Aorta (tissue), 5 donors: ENCODE measurements at places on chromosomes 4 and X. TPM values are rescaled to one million over a fixed set of nuclear protein-coding genes. Genes with fewer than 3 reads are reported as not detected.
A peak's percentile ranks its signal among the peaks of the same experiment; 100 is the strongest.

GRCh38 chrX:23902419-23902818 is 5.3 kb downstream of the APOO start:
- H3K36me3 ChIP-seq, result no peaks in the 10 kb centered on the region
- H3K27ac ChIP-seq, result no peak overlapping the region
- H3K27me3 ChIP-seq, result no peaks in the 10 kb centered on the region
- H3K4me1 ChIP-seq, result no peaks in the 10 kb centered on the region
- DNase-seq, result no peak
- peak overlapping the region; percentile 11 for H3K4me3 ChIP-seq

DNA sequence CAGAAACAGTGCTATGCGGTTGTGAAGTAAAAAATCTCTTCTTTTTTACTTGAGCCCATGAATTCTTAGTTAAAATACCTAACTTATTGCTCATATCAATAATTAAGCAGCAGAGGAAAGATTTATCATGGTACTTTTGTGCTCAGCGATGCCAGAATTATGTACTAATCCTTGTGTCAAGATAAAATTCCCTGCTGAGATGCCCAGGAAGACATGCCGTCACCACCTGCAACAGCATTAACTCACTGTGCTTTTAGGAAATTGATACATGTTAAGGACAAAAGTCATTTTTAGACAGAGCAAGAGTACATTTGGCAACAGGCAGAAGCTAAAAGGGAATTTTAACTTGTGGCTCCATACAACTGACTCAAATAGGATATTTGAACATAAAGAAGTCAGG is 138.9 kb downstream of the NPNT start:
- no peak for DNase-seq
- H3K27ac ChIP-seq, result peak overlapping the region; percentile 33
- H3K36me3 ChIP-seq, result no peaks in the 10 kb centered on the region
- peaks cover 4% of the 10 kb centered on the region for H3K4me1 ChIP-seq
- no peaks in the 10 kb centered on the region for H3K27me3 ChIP-seq

- DNase-seq, result no peak
- no peaks in the 10 kb centered on the region for H3K36me3 ChIP-seq
- H3K27ac ChIP-seq, result no peak overlapping the region
- H3K4me3 ChIP-seq, result no peak overlapping the region
Measured at GRCh38 chrX:133838761-133839676, 146.4 kb downstream of the GPC3 start.

DNA sequence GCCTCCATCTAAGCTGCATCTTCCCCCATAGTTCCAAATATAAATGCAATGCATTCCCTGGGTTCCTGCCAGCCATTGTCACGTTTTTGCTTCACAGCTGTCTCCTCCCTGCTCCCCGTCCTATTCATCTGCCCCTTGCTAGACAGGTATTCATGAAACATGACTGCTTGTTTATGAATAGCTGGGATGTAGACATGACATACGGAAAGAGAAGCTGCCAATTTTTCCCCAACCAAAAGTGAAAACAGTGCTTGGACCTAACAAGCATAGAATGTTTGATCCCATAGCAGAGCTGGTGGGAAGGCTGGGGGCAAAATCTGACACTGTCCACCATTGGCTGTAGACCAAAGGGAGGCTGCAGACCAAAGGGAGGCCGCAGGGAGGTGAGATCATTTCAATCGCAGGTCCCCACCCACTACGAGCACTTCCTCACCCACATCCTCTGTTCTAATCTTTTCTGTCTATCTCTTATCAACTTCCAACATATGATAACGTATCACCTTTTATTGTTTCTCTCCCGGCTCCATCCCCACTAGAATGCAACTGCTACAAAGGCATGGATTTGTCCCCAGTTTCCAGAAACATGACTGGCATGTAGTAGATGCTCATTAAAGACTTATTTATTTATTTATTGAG is 8.5 kb upstream of the GYG2 start:
- no peak overlapping the region for H3K27ac ChIP-seq
- H3K36me3 ChIP-seq, result no peaks in the 10 kb centered on the region
- H3K4me1 ChIP-seq, result no peaks in the 10 kb centered on the region
- H3K4me3 ChIP-seq, result no peak overlapping the region
- no peaks in the 10 kb centered on the region for H3K27me3 ChIP-seq

The P2RY4 gene
- total RNA-seq, result 0.91 TPM

The NEUROG2 gene
- total RNA-seq, result not detected

- H3K27me3 ChIP-seq, result no peaks in the 10 kb centered on the region
- no peak overlapping the region for H3K4me3 ChIP-seq
Measured at GRCh38 chr4:126604268-126604867, 1028.4 kb upstream of the INTU start.

- peak; percentile 77 for DNase-seq
- no peaks in the 10 kb centered on the region for H3K27me3 ChIP-seq
- no peaks in the 10 kb centered on the region for H3K4me1 ChIP-seq
- H3K27ac ChIP-seq, result no peak overlapping the region
- no peaks in the 10 kb centered on the region for H3K36me3 ChIP-seq
Measured at GRCh38 chr4:55321707-55322264, 24.3 kb upstream of the SRD5A3 start.

The MAB21L2 gene
- total RNA-seq, result 0.16 TPM

DNA sequence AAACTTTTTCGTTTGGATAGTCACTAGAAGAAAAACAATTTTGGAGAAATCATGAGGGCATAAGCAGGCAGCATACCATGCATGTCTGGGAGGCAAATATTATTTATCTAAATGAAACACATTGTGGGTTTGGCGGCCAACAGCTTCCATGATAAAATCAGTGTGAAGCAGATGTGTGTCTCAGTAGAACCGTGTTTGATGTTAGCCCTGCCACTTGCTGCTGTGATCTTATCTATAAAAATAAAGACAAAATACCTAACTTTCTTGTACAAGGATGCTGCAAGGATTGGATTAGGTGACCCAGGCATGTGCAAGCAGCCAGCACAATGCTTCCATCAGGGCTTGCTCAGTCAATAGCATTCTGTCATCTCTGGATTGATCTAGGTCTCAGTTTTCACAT is 341.4 kb downstream of the PACRGL start:
- H3K27ac ChIP-seq, result no peak overlapping the region
- DNase-seq, result no peak
- no peak overlapping the region for H3K4me3 ChIP-seq
- no peaks in the 10 kb centered on the region for H3K4me1 ChIP-seq
- no peaks in the 10 kb centered on the region for H3K36me3 ChIP-seq

GRCh38 chr4:155757745-155758265 is 1.0 kb upstream of the GUCY1B1 start:
- H3K36me3 ChIP-seq, result no peaks in the 10 kb centered on the region
- H3K4me3 ChIP-seq, result no peak overlapping the region
- no peaks in the 10 kb centered on the region for H3K27me3 ChIP-seq

GRCh38 chr4:97530676-97531075 is 612.6 kb downstream of the STPG2 start:
- H3K36me3 ChIP-seq, result no peaks in the 10 kb centered on the region
- H3K27me3 ChIP-seq, result no peaks in the 10 kb centered on the region
- H3K4me1 ChIP-seq, result no peaks in the 10 kb centered on the region

DNA sequence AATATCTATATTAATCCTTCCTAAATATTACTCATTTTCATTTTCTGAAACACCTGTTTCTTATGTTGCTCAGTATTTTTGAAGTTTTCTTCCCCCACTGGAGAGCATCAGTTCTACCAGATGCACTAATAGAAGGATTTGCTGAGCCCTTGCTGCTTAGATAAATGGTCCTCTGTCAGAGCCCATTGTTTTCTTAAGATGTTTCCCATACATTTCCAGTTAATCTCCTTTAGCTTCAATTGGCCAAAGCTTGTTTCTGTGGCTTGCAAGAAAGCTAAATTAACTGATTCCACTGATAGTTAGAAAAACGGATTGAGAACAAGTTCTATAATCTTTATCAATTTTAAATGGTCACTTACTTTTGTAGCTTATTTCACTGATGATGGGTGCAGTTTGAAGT is 1425.5 kb downstream of the PCDH18 start:
- H3K36me3 ChIP-seq, result no peaks in the 10 kb centered on the region
- H3K4me1 ChIP-seq, result no peaks in the 10 kb centered on the region
- H3K4me3 ChIP-seq, result no peak overlapping the region
- no peak overlapping the region for H3K27ac ChIP-seq
- DNase-seq, result no peak
- no peaks in the 10 kb centered on the region for H3K27me3 ChIP-seq

DNA sequence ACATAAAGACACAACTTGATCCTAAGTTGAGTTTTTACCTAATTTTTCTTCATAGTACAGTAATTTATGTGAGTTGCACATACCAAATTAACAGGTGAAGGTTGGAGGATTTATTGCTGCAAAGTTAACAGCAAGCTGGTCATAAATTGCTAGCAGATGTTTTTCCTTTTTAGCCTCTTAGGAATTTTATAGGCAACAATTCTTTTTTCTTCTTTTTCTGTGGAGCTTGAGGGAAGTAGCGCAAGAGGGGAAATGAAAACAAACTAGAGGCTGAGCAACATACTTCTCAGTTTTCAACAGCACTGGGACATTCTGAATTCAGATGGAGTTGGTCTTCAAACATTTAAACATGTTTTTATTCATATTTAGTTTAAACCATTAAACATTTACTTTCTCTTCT is 63.7 kb upstream of the TLR2 start:
- H3K27me3 ChIP-seq, result no peaks in the 10 kb centered on the region
- no peak for DNase-seq
- no peaks in the 10 kb centered on the region for H3K36me3 ChIP-seq
- H3K4me1 ChIP-seq, result peaks cover 3% of the 10 kb centered on the region
- no peak overlapping the region for H3K4me3 ChIP-seq

GRCh38 chr4:125725957-125726525 is 411.3 kb downstream of the FAT4 start:
- no peaks in the 10 kb centered on the region for H3K27me3 ChIP-seq
- H3K36me3 ChIP-seq, result no peaks in the 10 kb centered on the region
- no peak overlapping the region for H3K4me3 ChIP-seq
- no peaks in the 10 kb centered on the region for H3K4me1 ChIP-seq

GRCh38 chr4:4271912-4272311 is 18.0 kb downstream of the LYAR start:
- H3K27ac ChIP-seq, result no peak overlapping the region
- H3K27me3 ChIP-seq, result no peaks in the 10 kb centered on the region
- peaks cover 7% of the 10 kb centered on the region for H3K36me3 ChIP-seq
- DNase-seq, result no peak
- H3K4me3 ChIP-seq, result no peak overlapping the region

The MBNL3 gene
- total RNA-seq, result 6.0 TPM

- H3K4me1 ChIP-seq, result no peaks in the 10 kb centered on the region
- H3K27ac ChIP-seq, result no peak overlapping the region
- H3K27me3 ChIP-seq, result no peaks in the 10 kb centered on the region
- no peak overlapping the region for H3K4me3 ChIP-seq
- H3K36me3 ChIP-seq, result no peaks in the 10 kb centered on the region
Measured at GRCh38 chrX:74579597-74580198, 34.7 kb downstream of the RLIM start.

DNA sequence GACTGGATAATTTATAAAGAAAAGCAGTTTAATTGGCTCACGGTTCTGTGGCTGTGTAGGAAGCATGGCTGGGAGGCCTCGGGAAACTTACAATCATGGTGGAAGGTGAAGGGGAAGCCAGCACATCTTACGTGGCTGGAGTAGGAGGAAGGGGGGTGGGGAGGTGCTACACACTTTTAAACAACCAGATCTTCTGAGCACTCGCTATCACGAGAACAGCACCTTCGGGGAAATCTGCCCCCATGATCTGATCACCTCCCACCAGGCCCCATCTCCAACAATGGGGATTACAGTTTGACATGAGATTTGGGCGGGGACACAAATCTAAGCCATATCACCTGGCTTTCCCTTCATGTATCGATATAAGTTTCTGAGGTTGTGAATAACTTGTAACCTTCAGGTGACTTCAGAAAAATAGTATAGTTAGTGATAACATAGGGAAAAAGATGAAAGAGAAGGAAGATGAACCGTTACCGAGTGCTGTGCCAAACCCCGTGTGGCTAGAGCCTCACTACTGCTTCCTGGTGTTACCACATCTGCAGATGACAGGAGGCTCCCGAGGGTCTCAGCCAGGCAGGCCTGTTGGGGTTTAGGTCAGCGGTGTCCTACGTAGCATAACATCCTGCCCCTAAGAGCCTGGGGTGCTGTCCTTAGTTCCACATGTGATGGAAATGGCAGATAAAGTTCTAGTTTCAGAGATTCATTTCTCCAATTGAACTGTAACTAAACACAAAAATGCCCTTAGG is 103.5 kb downstream of the TNIP2 start:
- no peak overlapping the region for H3K4me3 ChIP-seq
- peak; percentile 68 for DNase-seq
- no peaks in the 10 kb centered on the region for H3K27me3 ChIP-seq
- peaks cover 7% of the 10 kb centered on the region for H3K36me3 ChIP-seq

GRCh38 chr4:128305942-128306341 is 18.3 kb upstream of the PGRMC2 start:
- no peaks in the 10 kb centered on the region for H3K36me3 ChIP-seq
- H3K4me3 ChIP-seq, result no peak overlapping the region
- peaks cover 4% of the 10 kb centered on the region for H3K4me1 ChIP-seq

GRCh38 chr4:28469387-28469786 is 1608.7 kb downstream of the STIM2 start:
- no peak for DNase-seq
- H3K27ac ChIP-seq, result no peak overlapping the region
- no peaks in the 10 kb centered on the region for H3K36me3 ChIP-seq

The CABS1 gene
- not detected for total RNA-seq

- no peaks in the 10 kb centered on the region for H3K36me3 ChIP-seq
- no peak overlapping the region for H3K27ac ChIP-seq
- H3K4me3 ChIP-seq, result peak overlapping the region; percentile 11
- H3K4me1 ChIP-seq, result no peaks in the 10 kb centered on the region
- DNase-seq, result peak; percentile 80
- H3K27me3 ChIP-seq, result no peaks in the 10 kb centered on the region
Measured at GRCh38 chrX:25144043-25144940, 128.5 kb upstream of the ARX start.

GRCh38 chr4:182310962-182311361 is 67.8 kb downstream of the TENM3 start:
- no peaks in the 10 kb centered on the region for H3K36me3 ChIP-seq
- H3K4me1 ChIP-seq, result no peaks in the 10 kb centered on the region
- no peak for DNase-seq
- H3K27me3 ChIP-seq, result no peaks in the 10 kb centered on the region
- no peak overlapping the region for H3K27ac ChIP-seq
- H3K4me3 ChIP-seq, result no peak overlapping the region

DNA sequence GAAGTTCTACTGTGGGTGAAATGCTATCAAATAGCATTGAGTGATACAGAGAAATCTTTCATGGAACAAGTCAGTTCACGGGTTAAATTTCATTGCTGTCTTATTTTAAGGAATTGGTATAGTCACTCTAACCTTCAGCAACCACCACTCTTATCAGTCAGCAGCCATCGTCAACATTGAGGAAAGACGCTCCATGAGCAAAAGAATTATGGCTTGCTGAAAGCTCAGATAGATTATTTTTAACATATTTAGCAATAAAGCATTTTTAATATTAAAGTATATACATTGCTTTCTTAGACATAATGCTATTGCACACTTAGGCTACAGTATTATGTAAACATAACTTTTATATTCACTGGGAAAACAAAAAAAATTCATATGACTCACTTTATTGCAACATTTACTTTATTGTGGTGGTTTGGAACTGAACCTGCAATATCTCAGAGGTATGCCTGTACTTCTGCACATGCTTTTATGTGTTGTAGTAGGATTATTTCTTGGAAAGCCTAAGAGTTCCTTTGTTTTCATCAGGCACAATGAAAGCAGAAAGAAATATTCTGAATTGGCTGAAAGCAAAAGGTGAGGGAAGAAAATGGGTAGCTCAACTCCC is 586.7 kb downstream of the GBA3 start:
- H3K4me3 ChIP-seq, result no peak overlapping the region
- H3K27me3 ChIP-seq, result no peaks in the 10 kb centered on the region
- no peaks in the 10 kb centered on the region for H3K4me1 ChIP-seq
- no peaks in the 10 kb centered on the region for H3K36me3 ChIP-seq
- no peak for DNase-seq

GRCh38 chr4:110489901-110490508 is 14.1 kb downstream of the ENPEP start:
- H3K27me3 ChIP-seq, result no peaks in the 10 kb centered on the region
- DNase-seq, result no peak
- H3K27ac ChIP-seq, result no peak overlapping the region
- H3K4me3 ChIP-seq, result no peak overlapping the region
